ENCODE measurements at places on chromosomes 1 and 21.

GRCh38 chr1:214071469-214071868, 83.7 kb downstream of the PROX1 start:
- no peak for DNase-seq

DNA sequence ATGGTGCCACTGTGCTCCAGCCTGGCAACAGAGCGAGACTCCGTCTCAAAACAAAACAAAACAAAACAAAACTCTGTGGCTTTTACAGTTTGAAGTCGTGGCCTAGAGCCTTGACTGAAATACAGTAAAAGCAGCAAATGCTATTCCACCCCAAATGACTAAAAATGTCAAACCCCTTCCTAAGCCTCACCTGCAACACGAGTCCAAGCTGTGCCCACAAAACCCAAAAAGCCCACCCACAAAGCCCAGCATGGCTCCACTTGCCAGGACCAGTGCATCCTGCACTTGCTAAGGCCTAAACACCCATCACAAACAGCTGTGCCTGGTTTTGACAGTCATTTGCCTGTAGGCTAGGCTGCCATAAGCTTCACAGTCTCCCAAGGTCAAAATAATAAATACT, 21.3 kb downstream of the VAV3 start:
- no peak for DNase-seq

- no peak for DNase-seq
Observed at GRCh38 chr1:225577241-225577640, 75.7 kb downstream of the ENAH start.

DNA sequence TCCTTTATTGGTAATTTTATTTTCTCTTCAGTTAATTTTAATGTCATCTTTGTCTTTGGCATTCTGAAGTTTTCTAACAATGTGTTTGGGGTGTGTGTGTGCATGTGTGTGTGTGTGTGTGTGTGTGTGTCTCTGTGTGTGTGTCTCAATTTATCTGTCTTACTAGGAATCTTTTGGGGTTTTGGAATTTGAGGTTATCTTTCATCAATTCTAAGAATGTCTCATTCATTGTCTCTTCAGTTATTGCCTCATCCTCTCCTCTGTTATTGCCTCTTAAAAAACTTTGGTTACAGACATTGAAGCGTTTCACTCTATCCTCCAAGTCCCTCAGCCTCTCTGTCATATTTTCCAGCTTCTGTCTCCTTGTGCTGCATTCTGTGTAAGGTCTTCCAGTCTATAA, 18.1 kb upstream of the SAMD13 start:
- no peak for DNase-seq

- DNase-seq, result no peak
Observed at GRCh38 chr1:28855046-28855445, 43.1 kb downstream of the OPRD1 start.

DNA sequence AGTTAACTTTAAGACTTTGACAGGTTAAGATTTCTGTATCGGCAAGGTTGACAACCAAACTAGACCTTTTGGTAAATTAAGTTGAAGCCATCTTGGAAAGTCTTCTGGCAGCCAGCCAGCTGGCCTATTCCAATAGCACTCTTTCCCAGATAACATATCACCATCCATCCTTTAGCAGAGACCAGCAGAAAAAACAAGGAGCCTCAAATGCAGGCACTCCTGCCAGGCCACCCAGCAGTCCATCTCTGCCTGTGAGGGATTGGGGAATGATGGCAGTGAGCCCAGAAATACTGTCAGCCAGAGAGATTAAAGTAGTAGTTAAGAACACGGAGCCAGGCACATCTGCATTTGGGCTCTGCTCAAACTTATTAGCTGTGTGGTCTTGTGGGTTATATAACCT, 19.4 kb downstream of the ZBTB40 start:
- no peak for DNase-seq

DNA sequence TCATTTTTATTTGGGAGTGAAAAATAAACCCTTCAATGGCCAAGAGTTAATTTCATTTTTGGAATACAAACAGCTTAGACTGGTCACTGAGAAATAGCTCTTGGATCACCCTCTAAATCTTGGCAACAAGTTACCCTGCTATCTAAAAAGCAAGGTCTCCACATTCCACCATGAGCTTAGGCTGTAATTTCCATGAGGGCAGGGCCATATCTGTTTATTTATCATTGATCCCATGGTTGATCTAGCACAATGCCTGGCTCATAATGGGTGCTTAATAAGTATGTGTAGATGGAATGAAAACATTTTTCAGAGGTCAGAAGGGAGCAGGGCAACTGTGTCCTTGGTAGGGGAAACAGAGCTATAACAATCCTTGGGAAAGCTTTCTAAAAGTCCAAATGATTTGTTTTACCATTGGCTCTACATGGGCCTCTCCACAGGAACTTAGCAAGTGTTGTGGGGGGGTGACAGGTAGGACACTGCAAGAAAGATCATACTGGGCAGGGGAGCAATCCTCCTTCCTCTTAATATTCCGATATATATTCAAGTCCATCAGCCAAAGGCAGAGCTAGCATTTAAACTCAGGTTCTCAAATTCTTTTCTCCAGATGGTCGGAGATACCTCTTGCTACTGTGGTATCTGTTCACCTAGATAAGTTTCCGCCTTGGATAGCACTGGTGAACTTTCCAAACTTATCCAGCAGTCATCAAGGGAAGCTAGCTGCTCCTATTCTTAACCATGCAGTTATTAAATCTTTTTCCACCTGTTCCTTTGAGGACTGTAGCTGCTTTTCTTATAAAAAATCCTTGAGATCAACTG, 53.1 kb upstream of the PTCH2 start:
- no peak for DNase-seq

- DNase-seq, result no peak
Observed at GRCh38 chr1:116666187-116667077, 1.1 kb downstream of the IGSF3 start.

DNA sequence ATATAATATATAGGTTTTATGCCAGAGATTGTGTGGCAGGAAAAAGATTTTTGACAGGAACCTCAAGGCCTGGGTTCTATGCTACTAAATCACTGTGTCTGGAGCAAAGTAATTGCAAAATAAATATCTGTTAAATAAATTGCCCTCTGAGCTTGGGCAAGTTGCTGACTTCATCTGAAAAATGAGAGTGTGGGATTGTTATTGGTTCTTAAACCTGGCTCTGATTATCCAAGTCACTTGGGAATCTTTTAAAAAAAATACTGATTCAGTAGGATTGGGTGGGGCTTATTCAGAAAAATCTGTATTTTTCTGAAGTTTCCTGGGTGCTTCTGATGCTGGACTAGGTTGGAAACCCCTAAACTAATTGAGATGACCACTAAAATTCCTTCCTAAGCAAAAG, 174.1 kb upstream of the SGIP1 start:
- DNase-seq, result no peak

DNA sequence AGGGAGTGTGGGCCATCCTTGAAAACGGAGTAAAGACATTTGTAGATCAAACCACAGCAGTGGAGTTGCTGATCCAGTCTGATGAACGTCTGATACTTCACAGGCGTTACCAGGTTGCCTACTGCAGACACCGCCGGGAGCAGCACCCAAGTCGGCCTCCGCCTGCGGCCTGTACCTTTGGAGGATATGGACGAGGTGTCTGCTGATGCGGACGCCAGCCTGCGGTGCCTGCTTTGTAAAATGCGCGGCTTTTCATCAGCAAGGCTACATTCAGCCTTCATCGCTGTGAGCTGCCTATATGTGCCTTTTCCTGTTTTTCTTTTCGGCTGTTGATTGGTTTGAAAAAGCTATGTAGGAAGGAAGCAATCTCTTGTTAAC, 16.0 kb downstream of the SLX9 start:
- no peak for DNase-seq

- DNase-seq, result no peak
Observed at GRCh38 chr1:229323885-229324553, 18.8 kb downstream of the CCSAP start.

DNA sequence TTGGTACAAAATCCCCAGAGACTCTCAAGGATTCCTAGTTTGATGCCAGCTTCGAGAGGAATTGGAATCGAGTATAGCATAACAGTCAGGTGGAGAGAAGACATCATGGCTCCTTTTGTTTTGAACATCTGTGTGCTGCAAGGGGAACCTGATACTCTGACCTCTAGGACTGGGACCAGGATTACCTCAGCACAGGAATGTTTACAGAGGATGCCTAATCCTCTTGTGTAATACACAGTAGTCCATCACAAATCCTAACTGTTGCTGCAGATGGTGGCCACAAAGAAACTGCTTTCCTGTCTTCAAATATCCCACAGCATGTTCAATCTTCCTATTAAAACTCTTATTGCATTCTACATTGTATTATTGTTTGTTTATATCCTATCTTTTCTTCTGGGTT, 111.8 kb upstream of the PRMT6 start:
- DNase-seq, result no peak

GRCh38 chr1:225942574-225942973, 1.6 kb upstream of the LEFTY2 start:
- DNase-seq, result no peak

GRCh38 chr1:96997717-96998116, 276.1 kb downstream of the PTBP2 start:
- DNase-seq, result no peak

DNA sequence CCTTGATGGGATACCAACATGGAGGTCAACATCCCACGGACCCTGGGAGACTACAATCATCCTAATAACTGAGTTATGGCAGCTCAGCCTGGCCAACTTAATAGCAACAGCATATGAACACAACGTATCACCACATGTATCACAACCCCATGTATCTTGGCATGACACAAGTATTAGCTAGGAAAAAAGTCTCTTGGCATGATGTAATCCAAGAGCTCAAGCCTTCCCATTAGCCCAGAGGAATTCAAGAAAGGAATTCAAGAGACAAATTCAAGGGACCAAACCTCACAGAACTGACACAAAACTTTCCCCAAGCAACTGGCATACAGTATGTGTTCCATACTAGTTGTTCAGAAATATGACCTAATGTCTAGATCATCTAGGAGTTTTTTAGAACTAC, 100.9 kb upstream of the HMGB4 start:
- no peak for DNase-seq

- no peak for DNase-seq
Observed at GRCh38 chr1:11156963-11157362, 32.2 kb upstream of the ANGPTL7 start.

DNA sequence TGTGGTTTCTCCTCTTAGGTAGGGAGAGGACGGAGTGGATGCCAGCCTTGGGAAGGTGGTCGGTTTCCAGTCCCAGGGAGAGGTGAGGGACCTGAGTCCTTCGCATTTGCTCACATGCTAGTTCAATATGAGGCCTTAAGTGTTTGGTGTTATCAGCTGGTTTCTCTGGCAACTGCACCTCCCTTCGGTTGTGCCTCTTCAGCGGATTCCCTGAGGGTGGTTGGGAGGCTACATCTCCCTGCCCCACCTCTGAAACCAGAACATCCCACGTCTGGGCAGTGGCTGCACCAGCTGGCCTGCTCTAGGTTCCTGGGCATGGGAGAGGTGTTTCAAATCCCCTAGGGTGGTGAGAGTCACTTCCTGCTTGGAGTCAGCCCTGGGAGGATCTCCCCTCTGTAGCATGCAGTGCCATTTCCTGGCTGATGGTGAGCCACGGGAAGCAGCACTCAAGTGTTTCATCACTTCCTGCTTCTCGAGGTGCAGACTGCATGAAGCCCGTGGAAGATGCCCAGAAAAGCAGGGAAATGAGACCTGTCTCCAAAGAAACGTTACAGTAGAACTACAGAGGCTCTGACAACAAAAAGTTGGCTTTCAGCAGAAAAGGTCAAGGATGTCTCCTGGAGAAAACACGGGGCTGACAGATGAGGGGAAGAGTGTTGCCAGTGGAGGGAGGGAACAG, 4.5 kb downstream of the TMEM125 start:
- DNase-seq, result no peak

DNA sequence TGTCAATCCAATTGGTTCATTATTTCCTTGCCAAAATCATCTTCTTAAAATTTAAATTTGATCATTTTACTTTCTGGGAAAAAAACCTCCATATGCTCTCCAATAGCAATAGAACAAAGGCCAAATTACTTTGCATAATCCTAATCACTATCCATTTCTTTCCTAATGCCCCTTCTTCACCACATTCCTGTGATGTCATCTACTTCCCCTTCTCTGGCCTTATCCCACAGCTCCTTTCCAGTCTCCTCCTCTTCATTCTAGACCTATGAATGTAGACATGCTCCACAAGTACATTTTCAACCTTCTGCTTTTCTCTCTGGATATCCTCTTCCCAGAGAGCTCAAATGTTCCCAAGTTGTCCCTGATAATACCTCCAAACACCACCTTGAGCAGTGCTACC, 216.6 kb downstream of the MRPL39 start:
- no peak for DNase-seq

- no peak for DNase-seq
Observed at GRCh38 chr1:62228136-62228882, 33.7 kb downstream of the L1TD1 start.

DNA sequence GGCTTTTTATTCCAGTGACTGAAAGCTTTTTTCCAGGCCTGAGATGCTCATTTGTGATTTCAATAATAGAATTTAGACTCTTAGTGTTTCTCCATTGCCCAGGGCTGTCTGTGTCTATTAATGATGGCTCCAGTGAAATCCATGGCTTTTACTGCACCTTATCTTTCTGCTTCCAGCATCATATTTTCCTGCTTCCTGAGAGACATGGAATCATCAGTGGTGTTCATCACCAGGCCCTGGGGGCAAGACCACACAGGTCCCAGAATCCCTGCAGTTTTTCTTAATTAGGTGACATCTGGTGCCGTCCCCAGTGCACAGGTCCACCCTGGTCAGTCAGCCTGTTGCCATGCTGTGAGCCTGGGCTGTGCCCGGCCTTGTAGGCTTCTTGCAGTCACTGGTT, 15.5 kb downstream of the NT5C1A start:
- DNase-seq, result no peak

DNA sequence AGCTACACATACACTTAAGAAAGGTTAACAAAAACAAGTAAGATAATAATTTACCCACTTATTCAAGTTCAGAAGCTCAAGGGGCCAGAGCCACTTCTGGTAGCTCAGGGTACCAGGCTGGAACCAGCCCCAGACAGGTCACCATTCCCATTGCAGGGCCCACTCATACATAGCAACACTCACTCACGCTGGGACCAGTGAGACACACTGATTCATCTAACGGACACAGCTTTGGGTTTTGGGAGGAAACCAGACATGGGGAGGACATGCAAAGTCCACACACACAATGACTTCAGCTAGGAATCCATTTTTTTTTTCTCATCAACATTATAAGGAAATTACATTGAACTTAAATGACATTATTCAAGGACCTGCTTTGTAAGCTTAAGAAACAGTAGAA, 169.1 kb downstream of the ZC3H11B start:
- DNase-seq, result no peak

- no peak for DNase-seq
Observed at GRCh38 chr1:232593717-232594502, 36.0 kb downstream of the SIPA1L2 start.

GRCh38 chr1:87120779-87121178, 206.3 kb downstream of the HS2ST1 start:
- no peak for DNase-seq

- no peak for DNase-seq
Observed at GRCh38 chr1:90911353-90911752, 110.5 kb downstream of the ZNF644 start.

DNA sequence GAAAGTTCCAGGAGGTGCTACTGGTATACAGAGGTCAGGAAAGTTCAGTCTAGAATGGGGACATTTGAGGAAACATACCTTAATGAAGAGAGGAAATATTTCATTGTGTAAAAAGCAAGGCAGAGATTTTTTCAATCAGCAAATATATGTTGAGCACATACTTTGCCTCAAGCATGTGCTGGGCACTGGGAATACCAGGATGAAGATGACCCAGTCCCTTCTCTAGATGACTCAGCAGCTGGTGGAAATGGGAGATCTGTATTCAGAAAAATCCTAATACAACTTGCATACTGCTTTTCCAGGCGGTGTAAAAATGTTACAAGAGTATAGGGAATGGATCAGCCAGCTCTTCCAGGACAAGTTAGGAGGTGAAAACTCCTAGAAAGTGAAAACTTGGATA, 229.3 kb downstream of the FGGY start:
- DNase-seq, result no peak
